Fibroblast of pulmonary artery (primary cell): ENCODE measurements at places on chromosomes 7 and 10.

DNA sequence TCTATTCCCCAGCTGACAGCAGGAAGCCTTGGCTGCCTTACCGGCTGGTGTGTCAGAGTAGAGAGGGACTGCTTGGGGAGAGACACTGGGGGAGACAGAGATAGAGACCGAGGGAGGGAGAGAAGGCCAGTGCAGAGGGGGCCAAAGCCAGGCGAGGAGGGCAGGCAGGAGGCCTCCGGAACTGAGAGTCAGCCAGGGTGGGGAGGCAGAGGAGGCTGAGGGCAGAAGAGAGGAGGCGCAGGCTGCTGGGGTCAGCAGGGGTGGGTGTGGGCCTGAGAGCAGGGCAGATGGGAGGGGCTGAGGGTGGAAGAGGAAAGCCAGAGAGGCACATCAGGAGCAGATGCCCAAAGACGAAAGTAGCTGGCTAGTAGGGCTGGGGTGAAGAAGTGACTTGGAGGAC is 57.2 kb upstream of the PAX2 start:
- no peak for DNase-seq

DNA sequence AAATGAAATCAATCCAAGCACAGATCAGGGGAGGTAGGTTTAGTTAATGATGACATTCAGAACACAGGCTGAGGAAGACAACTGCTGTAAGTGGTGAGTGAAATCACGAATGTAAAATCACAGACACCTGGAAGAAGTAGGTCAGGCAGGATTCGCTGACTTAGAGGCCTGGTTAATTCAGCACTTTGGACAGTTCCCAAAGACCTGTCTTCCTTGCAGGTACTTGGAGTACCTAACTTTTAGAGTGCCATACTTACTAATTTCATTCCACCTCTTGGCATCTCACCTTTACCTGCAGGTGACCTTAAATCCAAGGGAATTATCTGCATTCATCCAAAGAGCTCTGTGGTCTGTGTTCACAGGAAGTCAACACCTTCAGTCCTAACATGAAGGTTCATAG is 822.3 kb downstream of the PHTF2 start:
- peak; percentile 13 for DNase-seq

DNA sequence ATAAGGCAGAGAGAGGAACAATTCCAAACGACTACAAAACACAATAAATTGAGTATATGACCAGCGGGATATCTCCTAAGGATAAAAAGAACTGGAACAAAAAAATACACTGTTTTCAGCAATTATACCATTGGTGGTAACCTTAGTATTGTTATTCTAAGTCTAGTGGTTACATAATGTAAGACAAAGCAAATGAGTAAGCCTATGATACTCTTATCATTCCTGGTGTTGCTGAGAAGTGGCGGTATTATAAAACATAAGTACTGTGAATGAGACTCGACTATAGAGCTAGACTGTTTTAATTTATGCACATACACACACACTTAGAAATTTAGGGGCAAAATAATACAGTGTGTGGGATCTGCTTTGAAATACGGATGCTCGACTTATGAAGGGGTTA is 107.7 kb downstream of the NRBF2 start:
- peak; percentile 39 for DNase-seq

DNA sequence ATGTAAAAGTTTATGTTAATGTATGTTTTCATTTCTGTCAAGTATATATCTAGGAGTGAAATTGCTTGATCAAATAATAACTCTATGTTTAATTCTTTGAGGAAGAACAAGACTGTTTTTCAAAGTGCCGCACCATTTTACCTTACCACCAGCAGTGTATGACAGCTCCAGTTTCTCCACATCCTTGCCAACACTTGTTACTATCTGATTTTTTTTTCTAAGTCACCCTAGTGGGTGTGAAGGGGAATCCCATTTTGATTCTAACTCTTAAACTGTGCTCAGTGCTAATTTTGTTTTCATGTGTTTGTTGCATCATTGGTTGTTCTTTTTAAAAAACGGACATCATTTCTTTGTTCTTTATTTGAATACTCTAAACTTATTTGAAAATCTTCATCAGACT is 120.2 kb upstream of the CDK6 start:
- DNase-seq: no peak

- peak; percentile 16 for DNase-seq
Measured at GRCh38 chr10:25049966-25050365, 33.6 kb downstream of the THNSL1 start.

DNA sequence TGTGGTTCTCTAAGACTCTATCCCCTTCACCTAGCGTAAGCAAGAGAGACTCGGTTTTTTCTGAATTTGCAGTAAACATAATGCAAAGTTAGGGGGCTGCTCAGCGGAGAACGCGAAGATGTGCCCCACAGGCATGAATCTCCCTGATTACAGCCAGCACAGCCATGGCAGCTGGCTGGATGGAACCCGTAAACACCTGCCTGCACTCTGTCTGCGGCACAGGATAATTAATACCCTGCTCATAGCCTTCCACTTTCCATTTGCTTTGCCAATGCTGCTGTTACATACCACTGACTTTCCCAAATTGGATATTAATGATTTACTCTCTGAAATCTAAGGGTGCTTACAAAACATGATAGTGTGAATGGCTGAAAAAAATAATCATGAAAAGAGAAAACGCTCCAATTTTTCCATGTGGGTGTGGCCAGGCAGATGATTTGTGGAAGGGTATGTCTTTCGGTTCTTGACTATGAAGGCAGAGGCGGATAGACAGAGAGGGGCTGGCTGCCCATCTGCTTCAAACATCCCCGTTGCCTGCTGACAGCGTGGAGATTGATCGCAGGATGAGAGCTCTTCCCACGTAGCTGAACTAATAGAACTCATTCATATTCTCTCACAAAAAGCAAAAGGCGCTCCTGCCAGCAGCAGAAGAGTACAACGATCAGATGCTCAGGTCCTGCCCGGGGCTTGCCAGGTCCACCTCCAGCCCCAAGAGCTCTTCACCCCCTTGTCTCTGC is 193.2 kb upstream of the GHITM start:
- no peak for DNase-seq

DNA sequence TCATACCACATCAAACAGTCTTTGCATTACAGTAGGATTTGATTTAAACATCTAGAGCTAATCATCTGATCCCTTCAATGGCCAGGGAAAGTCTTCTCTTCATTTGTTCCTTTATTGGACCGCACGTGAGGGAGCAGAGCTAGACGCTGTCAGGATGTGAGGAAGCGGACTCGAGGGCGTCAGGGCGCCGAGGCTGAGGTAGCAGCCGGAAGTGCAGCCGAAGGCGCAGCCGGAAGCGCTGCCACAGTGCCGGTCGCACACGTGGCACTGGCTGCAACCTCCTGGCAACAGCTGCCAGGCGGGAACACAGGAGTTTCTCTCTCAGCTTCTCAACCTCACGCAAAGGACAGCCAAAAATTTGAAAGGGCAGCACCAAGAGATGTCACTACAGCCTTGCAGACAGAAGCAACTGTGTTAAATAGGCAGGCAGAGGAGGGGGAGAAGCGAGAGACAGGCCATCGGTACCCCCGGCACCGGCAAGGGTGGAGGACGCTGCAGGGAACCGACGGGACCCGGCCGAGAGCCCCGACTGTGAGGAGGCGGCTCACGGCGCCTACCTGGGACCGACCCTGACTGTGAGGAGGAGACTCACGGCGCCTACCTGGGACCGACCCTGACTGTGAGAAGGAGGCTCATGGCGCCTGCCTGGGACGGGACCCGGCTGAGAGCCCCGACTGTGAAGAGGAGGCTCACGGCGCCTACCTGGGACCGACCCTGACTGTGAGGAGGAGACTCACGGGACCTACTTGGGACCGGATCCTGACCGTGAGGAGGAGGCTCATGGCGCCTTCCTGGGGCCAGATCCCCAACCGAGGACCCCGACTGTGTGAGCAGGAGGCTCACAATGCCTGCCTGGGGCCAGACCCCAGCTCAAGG is 32.3 kb downstream of the VIPR2 start:
- DNase-seq: no peak

DNA sequence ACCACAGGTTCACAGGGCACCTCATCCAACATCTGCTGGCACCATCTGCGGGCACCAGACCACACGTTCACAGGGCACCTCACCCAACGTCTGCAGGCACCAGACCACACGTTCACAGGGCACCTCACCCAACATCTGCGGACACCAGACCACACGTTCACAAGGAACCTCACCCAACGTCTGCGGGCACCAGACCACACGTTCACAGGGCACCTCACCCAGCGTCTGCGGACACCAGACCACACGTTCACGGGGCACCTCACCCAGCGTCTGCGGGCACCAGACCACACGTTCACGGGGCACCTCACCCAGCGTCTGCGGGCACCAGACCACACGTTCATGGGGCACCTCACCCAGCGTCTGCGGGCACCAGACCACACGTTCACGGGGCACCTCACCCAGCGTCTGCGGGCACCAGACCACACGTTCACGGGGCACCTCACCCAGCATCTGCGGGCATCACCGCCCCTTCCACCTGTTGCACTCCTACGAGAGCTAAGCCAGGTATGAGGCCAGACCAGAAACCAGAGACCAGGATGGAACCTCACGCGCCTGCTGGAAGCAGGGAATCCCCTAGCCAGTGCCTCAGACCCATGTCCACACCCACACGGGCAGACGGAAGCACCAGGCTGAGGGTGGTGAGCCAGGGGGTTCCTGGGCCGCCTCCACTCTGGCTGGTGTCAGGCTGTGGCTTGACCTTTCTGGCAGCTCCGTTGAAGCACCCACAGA is 182.8 kb downstream of the MAD1L1 start:
- no peak for DNase-seq

- no peak for DNase-seq
Measured at GRCh38 chr10:52106899-52107298, 207.2 kb upstream of the DKK1 start.

DNA sequence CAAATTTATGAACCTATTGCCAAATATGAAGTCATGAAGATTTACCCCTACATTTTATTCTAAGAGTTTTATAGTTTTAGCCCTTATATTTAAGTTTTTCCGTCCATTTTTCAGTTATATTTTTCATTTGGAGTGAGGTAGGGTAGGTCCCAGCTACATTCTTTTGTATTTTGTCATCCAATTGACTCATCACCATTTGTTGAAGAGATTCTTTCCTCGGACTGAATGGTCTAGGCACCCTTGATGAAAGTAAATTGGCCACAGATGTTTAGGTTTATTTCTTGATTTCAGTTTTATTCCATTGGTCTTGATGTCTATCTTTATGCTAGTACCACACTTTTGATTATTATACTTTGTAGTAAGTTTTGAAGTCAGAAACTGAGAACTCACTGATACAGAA is 22.7 kb downstream of the CYP2C19 start:
- DNase-seq: no peak

DNA sequence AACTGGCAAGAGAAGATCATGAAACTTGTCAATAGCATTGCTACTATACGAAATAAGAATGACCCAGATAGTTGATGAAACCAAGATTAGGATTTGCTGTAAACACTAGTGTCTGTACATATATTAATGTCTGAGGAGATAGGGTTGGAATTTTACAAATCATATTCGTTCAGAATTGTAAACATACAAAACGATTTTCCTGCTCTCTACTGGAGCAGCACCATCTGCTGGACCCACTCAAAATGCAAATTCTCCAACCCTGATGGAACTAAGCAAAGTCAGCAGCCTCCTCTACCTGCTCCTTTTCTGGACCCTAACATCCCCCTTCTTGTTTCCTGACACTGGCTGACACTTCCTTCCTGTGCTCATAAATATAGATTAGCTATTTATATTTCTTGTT is 29.4 kb upstream of the SGMS1 start:
- peak; percentile 59 for DNase-seq

- DNase-seq: no peak
Measured at GRCh38 chr7:67408109-67408508, 411.5 kb downstream of the TYW1 start.

- no peak for DNase-seq
Measured at GRCh38 chr7:86411814-86412213, 231.9 kb upstream of the GRM3 start.

GRCh38 chr10:33453081-33454025 is 118.9 kb upstream of the NRP1 start:
- no peak for DNase-seq

DNA sequence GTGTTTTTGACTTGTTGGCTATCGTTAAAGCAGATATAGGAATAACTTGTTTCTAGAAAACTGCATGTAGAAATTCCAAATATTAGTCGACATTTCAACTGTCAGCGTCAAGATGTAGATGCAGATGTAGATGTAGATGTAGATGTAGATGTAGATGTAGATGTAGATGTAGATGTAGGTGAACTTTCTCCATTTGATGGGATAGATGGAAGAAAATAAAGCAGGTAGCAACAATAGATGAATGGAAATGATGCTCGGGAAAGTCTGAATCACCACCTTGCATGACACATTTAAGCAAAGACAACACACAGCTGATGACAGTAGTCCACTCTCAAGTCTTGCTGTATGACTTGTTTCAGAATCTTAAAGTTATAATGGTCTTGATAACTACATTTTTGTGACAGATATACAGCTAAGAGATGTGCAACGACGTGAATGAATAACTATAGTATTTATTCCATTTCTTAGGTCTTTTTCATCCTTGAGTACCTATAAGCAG is 53.5 kb downstream of the SND1 start:
- no peak for DNase-seq

DNA sequence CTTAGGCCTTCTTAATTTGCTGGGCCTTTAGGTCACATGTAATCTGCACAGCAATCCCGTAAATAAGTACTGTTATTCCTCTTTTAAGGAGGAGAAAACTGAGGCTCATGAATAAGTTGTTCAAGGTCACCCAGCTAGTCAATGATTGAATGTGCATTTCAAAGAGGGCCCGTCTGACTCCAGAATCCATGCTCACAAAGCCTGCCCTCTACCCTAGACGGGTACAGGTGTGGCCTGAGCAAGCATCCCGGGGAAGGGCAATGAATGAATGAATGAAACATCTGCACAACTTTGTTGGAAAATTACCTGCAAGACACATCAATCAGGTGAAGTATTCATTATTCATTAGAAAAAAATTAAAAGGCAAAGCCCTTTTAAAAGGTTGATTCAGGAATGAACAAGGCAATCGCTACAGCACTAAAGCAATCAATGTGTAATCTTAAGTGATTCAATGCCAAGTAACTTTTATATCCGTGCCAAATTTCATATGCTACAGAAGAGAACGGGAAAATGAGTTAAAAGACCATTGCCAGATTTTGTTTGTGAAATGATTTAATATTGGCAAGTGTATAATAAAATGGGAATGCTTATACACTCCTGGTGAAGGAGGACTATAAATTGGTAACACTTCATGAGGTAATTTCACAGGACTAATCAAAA is 61.1 kb downstream of the TLL2 start:
- no peak for DNase-seq

DNA sequence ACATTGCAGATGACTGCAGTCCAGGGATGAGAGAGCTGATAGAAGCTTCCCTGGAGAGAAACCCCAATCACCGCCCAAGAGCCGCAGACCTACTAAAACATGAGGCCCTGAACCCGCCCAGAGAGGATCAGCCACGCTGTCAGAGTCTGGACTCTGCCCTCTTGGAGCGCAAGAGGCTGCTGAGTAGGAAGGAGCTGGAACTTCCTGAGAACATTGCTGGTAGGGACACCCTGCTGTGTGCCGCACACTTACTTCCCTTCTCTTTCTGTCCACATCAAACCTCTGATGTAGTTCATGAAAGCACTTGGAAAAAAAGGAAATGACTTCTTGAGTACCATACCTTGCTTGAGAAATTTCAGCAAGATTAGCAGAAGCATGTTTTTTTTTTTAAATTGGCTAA is 25.3 kb downstream of the MAP3K8 start:
- DNase-seq: no peak
